Activated T-helper 1 cell treated with anti-CD3 and anti-CD28 coated beads, Interleukin-2, amount 50 U/mL, for 16 hours (primary cell): ENCODE measurements at places on chromosomes 3 and 15.

- no peak for DNase-seq
Observed at GRCh38 chr3:168260859-168261258, 165.1 kb upstream of the GOLIM4 start.

GRCh38 chr15:78996894-78997275 is 52.0 kb upstream of the CTSH start:
- DNase-seq: no peak

DNA sequence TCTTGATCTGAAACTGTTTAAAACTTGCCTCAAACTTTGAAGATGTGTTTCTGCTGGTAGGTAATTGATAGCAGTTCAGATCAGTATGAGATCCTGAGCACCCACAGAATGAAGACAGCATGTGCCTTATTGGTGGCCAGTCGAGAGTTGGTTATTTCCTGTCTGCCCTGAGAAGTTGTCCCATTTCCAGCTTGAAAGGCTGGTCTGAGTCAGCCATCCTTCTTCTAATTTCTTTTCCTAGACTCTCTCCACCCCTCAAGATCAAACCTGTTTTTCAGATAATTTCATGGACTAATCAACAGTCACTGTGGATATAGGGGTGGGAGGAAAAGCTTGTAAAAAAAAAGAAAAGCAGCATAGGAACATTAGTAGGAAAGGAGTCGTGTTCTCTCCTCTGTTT is 464.4 kb downstream of the FOXP1 start:
- no peak for DNase-seq

DNA sequence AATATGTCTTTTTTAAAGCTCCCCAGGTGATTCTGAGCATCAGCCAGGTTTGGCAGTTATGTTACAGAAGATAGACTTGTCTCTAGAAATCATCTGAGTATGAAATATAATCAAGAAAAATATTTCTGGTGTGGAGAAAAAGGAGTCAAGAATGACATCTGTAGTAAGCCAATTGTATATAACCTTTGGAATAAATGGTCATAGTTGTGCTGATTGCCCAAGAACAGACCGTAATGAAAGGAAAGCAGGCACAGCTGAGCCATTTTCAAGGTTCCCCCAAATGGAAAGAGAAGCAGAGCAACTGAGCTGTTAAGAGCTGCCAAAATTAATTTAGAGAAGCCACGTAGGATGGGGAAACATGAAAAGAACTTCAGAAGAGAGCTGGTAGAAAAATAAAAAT is 26.6 kb downstream of the GOLM2 start:
- DNase-seq: no peak

GRCh38 chr15:42672444-42672843 is 64.5 kb downstream of the CDAN1 start:
- no peak for DNase-seq

- DNase-seq: no peak
Observed at GRCh38 chr15:61888074-61888780, 172.0 kb downstream of the VPS13C start.

- no peak for DNase-seq
Observed at GRCh38 chr3:173586166-173586565, 188.6 kb downstream of the NLGN1 start.
